Small intestine (tissue), 16 donors: ENCODE measurements at places on chromosomes 4 and X. TPM values are rescaled to one million over a fixed set of nuclear protein-coding genes. Genes with fewer than 3 reads are reported as not detected.

- no peaks in the 10 kb centered on the region for H3K36me3 ChIP-seq
- H3K27ac ChIP-seq = no peak overlapping the region
- no peaks in the 10 kb centered on the region for H3K27me3 ChIP-seq
- no peak overlapping the region for H3K4me3 ChIP-seq
- no peaks in the 10 kb centered on the region for H3K4me1 ChIP-seq
- peak; percentile 68 for DNase-seq
Observed at GRCh38 chrX:52979568-52979967, 21.2 kb upstream of the FAM156A start.

GRCh38 chrX:82757614-82758013 lies 750.5 kb upstream of the POU3F4 start:
- no peaks in the 10 kb centered on the region for H3K36me3 ChIP-seq
- no peaks in the 10 kb centered on the region for H3K4me1 ChIP-seq
- no peak for DNase-seq
- no peak overlapping the region for H3K27ac ChIP-seq

DNA sequence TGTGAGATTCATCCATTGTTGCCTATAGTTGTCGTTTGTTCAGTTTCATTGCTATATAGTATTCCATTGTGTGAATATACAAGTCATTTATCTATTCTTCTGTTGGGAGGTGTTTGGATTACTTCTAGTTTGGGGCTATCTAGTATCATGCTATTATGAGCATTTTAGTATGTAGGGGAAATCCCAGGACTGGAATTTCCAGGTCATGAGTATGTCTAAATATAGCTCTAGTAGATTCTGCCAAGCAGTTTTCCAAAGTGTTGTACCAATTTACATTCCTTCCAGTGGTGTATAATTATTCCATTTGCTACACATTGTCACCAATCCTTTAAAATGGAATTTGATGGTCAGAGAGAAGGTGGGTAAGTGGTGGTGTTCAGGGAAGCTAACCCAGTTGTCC lies 30.1 kb downstream of the EGFL6 start:
- no peak for DNase-seq
- no peak overlapping the region for H3K27ac ChIP-seq
- no peak overlapping the region for H3K4me3 ChIP-seq
- no peaks in the 10 kb centered on the region for H3K27me3 ChIP-seq
- H3K36me3 ChIP-seq = no peaks in the 10 kb centered on the region

DNA sequence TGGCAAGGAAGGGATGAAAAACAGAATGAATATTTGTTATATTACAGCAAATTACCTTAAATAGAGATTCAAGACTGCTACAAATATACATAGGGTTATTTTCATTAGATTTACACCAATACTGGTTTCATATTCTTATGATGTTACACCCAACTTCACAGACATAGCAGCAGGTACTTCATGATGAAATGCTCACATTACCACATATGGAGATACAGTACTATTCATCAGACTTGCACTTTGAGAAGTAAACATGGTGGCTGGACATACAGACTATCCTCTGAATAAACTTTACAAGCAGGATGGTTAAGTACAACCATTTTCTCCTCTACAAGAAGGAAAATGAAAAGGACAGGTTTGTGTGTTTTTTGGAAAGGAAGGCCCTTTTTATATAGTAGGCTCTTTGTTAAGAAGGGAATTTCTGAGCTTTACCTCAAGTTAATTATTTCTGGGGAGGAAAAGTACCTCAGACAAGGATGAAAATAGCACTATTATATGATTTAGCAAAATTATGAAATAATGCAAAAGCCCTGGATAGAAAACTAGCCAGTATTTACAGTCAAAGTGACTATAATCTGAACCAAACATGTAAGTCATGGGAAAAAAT lies 12.0 kb upstream of the FAM120C start:
- H3K4me3 ChIP-seq = no peak overlapping the region
- H3K27me3 ChIP-seq = no peaks in the 10 kb centered on the region
- H3K4me1 ChIP-seq = no peaks in the 10 kb centered on the region
- no peak overlapping the region for H3K27ac ChIP-seq

GRCh38 chr4:85318415-85318814 lies 156.5 kb upstream of the ARHGAP24 start:
- DNase-seq = no peak
- H3K36me3 ChIP-seq = no peaks in the 10 kb centered on the region
- no peak overlapping the region for H3K4me3 ChIP-seq

GRCh38 chr4:7827566-7827965 lies 112.1 kb downstream of the AFAP1 start:
- no peak overlapping the region for H3K4me3 ChIP-seq
- H3K27ac ChIP-seq = peak overlapping the region; percentile 1
- peak; percentile 17 for DNase-seq
- H3K4me1 ChIP-seq = peaks cover 14% of the 10 kb centered on the region
- H3K27me3 ChIP-seq = no peaks in the 10 kb centered on the region

The DOK7 gene
- polyA plus RNA-seq = 0.28 TPM

The H2BW1 gene
- polyA plus RNA-seq = not detected

The SLC6A14 gene
- 0.16 TPM for polyA plus RNA-seq

- H3K27ac ChIP-seq = peak overlapping the region; percentile 88
- H3K4me1 ChIP-seq = peaks cover 9% of the 10 kb centered on the region
- H3K27me3 ChIP-seq = no peaks in the 10 kb centered on the region
- no peaks in the 10 kb centered on the region for H3K36me3 ChIP-seq
Observed at GRCh38 chrX:132217203-132218073, 1.8 kb downstream of the RAP2C start.
